CD4-positive, alpha-beta T cell treated with Interleukin-4 for 1 hour (primary cell): ENCODE measurements at places on chromosomes 7 and 10.

GRCh38 chr7:87511510-87511909, 36.0 kb upstream of the ABCB4 start:
- DNase-seq, result no peak

DNA sequence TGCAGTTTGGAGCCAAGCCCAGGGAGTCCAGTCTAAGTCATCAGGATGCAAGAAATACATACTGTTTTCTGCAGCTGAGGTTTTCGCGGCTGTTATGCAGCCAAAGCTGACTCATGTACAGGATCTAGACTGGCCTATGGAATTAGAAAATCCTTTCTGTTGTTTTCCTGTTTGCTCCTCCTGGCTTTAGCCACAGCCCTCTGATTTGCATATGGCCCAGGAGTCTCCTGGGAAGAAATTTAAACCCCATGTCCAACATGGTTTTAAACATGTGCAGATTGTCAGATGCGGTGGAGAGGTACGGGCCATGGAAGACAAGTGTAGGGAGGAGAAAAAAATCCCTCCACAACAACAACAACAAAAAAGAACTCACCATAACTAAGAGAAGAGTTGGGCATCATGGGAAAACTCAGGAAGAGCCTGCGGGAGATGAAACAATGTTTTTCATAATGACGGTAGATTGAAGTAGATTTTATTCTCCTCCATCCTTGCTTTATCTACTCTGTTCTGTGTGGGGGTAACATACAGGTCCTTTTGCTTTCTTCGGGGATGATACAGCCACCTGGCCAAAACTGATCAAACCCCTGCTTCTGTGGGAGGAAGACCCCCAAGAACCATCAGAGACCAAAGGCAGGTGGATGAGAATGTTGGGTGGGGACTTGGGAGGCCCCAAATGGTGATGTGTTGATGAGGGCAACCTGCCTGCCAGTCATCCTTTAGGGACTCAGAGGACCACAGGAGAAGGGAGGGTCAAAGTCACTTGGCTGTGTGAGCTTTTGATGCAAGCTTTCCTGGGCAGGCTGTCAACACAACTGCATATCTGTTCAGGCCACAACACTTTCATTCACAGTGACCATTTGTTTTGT, 29.8 kb upstream of the GNA12 start:
- DNase-seq, result no peak

- no peak for DNase-seq
Observed at GRCh38 chr10:13110908-13111307, 10.9 kb downstream of the OPTN start.

DNA sequence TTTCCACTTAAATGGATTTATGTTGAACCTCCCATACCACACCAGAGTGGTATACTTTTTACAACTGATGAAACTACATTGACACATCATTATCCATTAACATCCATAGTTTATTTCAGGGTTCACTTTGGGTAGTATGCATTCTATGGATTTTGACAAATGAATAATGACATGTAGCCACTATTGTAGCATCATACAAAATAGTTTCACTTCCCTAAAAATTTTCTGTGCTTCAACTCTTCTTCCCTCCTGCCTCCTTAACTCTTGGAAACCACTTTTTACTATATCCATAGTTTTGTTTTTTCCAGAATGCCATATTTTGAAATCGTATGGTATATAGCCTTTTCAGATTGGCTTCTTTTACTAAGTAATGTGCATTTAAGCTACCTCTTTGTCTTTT, 199.5 kb upstream of the TMEM196 start:
- no peak for DNase-seq

DNA sequence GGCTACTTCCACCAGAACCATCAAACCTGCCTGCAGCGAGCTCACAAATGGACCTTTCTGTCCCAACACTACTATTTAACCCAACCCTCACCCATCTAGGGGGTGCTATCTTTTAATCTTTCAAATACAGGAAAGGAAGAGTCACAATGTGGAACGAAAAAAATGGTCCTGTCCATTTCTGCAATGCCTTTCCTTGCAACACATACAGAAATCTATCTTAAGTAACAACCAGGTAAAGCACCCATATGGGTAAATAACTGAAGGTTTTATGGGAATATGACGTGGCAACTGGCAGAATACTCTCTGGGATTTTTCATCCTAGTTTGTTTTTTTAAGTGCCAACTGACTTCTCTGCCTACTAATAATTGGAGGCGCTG, 24.6 kb downstream of the TNS3 start:
- DNase-seq, result no peak
